Anterior cingulate cortex (tissue), 58 donors: ENCODE measurements at places on chromosomes 6 and 20.

DNA sequence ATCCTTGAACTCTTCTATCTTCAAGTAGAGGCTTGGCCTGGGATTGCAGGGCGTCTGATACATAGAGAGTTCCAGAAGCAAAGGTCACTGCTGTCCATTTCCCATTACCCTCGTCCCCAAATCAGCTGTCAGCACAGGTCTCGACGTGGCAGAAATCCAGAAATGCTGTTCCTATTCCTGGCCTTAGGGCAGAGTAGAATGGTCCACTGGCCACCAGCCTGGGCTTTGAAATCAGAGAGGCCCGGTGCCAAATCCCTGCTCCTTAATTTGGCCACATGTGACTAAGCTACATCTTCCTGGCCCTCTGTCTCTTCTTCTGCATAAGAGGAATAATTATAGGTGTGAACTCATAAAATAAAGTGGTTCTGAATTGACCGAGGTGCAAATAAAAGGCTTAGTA is 40.9 kb upstream of the FAM83D start:
- no peak for DNase-seq

- no peak for DNase-seq
Measured at GRCh38 chr6:75498862-75499261, 5.3 kb upstream of the FILIP1 start.

DNA sequence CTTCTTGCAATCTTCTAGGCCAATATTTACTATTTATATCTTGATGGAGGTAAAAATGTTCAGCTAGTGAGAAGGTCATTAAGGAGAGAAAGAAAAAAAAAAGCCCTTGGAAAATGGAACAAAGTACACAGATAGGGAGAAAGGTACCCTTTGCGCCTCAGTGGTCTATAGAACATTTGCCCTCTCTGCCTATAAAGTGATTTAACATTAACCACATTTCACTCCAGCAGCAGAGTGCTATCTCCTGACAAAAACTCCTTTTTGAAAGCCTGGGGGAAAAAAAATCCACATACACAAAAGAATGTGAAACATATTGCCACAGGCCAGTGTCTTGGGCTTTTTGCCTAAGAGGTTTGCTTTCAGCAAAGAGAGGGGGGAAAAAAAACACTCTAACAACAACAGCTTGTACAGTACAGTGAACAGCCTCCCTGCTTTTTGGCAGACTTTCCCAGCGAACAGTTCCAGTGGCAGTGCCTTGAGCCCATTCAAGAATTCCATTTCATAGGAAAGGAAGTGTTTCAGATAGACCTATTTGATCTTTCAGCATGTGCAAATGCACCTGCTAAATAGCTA is 695 bp downstream of the ARHGAP18 start:
- no peak for DNase-seq

DNA sequence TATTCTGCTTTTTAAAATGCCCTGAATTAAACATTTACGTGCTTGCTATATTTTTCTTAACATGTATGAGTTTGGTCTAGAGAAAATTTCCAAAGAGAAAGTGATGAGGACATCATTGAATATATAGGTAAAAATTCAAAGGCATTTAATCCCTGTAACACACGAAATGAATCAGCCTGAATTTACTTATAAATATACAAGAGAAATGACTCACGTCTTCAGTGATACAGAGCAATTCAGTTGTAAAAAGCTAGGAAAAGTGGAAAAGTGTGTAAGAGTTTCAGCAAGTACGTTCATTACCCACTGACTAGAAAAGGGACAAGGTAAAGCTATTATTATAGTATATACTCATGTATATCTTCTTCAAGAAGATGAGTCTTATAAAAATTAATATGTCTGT is 124.8 kb downstream of the HIVEP1 start:
- DNase-seq, result no peak

- DNase-seq, result no peak
Measured at GRCh38 chr6:39881851-39882530, 52.3 kb downstream of the MOCS1 start.

- no peak for DNase-seq
Measured at GRCh38 chr6:33160096-33160495, 32.2 kb downstream of the COL11A2 start.
